ENCODE measurements at places on chromosomes 6 and 20. TPM values are rescaled to one million over a fixed set of nuclear protein-coding genes. Genes with fewer than 3 reads are reported as not detected.

GRCh38 chr6:162690158-162690557 is 37.4 kb downstream of the PRKN start:
- no peak for DNase-seq

GRCh38 chr6:40585651-40586269 is 1.4 kb downstream of the LRFN2 start:
- no peak for DNase-seq

GRCh38 chr20:4444404-4444803 is 277.3 kb upstream of the PRND start:
- DNase-seq, result no peak

DNA sequence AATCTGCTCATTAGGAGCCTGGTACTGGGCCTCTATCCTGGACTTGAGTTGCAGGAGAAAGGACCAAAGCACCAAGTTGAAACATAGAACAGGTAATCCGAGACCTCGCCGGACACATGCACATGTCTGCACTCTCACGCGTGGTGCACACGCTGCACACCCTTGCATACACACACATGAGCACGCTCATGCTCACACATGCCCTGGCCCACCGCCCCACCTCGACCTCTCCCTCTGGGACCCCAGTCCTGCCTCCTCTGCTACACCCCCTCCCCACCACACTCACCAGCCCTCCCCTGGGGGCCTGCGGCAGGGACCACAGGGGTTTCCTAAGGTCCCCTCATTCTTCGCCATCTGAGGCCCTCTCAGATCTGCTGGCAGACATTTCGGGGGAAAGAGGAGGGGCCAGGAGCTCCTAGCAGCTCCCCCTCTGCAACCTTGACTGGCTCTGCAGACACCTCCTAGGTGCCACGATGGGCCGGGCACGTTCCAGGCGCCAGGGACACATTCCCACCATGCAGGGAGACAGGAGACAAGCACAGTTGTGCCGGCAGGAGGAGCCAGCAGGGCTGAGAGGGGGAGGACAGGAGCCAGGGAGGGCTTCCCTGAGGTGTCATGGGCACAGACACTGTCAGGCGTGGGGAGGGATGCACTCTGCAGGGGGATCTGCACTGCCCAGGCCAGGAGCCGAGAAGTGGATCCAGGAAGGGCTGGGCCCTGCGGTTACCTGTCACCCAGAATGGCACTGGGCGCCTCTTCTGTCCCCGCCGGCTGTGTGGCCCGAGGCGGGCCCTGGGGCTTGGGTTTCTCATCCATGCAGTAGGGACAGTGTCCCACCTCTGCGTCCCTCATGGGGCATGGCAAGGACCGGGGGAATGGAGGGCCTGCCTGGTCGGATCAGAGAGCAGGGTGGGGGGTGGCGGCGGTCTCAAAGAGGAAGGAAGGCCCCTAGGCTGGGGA is 25.6 kb upstream of the LSM14B start:
- no peak for DNase-seq

- no peak for DNase-seq
Measured at GRCh38 chr20:33822423-33822822, 11.3 kb downstream of the CHMP4B start.

GRCh38 chr20:52484438-52484837 is 292.9 kb upstream of the ZFP64 start:
- no peak for DNase-seq

TAGAP gene
- total RNA-seq, result 5.7 TPM

FOXP4 gene
- 21.4 TPM for total RNA-seq

Measured in mesenteric fat pad (tissue), 1 donor.